Posterior vena cava (tissue), 2 donors: ENCODE measurements at places on chromosomes 3 and 15.

DNA sequence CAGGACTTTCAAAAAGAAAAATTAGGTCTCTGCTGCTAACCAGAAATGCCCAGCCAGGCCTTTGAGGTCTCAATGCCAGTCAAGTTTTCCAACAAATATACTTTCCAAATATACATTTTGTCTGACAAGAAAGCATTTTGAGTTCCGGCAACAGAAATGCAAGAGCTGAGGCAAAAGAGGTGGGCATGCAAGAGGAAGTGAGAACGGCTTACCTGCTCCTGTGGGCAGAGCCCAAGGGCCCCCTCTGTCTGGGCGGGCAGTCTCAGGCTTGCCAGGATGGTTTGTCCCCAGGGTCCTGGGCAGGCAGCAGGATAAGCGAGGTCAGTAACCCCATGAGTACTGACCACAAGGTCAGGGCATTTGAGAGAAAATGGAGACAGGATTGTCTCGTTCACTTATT is 136.1 kb upstream of the TOPAZ1 start:
- DNase-seq: no peak

DNA sequence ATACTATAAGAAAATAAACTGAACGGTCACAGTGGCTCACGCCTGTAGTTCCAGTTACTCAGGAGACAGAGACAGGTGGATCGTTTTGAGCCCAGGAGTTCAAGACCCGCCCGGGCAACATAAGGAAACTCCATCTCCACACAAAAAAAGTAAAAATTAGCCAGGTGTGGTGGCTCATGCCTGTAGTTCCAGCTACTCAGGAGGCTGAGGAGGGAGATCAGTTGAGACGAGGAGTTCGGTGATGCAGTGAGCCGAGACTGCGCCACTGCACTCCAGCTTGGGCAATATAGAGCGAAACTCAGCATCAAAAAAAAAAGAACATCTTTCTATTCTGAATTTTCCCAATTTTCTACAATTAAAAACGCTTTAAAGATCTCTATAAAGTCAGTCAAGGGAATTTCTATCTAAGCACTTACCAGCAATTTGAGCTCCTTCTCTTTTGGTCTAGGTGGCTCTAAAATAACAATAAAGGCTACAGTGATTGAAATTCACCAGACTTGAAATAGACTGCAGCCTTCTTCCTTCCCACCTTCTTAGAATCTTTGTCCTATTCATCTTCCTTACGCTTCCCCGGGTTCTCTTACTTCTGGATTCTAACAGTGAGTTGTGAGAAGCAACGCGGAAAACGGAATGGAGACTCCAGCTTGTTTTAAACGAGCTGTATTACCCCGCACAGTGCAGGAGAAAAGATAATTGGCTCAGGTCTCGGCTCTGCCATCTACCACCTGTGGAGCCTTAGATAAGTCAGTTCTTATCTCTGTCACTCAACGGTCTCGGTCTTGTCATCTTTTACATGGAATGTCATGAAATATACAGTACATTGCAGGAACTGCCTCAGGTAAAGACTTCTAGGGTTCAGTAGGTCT is 812 bp upstream of the SEC62 start:
- DNase-seq: no peak

DNA sequence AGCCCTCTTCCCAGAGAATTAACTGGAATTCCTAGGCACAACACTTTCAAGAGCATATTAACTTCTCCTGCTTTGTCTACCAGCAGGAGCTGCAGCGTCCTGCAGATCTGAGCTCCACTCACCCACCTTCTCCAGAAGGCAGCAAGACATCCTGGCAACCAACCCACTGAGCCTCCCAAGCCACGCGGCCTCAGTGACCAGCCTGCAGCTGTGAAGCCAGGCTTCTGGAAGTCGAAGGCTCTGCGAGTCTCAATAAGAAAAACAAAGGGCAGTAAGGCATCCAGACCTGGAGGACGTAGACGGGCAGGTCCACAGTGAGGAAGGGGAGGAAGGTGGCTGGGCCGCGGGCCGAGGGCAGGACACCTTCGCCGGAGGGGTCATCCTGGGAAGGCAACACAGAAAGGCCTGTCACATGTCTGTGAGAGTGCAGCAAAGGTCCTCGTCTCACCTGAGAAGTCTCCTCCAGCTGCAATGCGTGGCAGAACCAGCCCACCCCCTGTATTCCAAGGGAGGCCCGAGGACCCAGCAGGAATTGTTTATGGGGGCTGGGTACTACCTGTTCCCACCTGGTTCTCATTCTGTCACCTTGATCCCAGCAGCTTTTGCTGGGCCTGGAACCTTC is 36.2 kb downstream of the ZXDC start:
- DNase-seq: peak; percentile 35

GRCh38 chr3:184678317-184679055 is 33.4 kb downstream of the MAGEF1 start:
- DNase-seq: no peak

DNA sequence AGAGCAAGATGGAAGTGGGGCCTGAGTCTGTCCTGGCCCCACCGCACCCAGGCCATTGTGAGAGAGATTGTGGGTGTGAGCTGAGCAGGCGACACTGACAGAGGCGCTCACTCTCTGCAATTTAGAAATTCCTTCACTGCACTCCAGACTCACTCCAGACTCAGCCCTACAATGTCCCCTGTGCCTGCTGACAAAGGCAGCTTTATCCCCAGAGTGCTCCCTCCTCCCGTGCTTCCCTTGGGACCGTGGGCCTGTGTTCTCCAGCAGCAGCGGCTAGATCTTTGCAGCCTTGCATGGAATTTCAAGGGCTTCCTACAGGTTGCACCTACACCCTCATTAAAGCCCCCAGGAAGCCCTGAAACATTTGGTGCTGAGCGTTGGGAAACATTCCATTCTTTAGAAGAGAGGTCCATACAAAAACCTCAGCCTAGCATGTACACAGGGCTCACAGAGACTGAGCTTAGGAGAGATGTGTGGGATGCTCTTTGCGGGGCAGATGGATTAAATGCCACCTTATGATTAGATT is 1.3 kb upstream of the IL16 start:
- no peak for DNase-seq

- DNase-seq: no peak
These were observed 16.6 kb downstream of the SCAANT1 start for GRCh38 chr3:63895422-63896189.

- DNase-seq: no peak
These were observed 18.3 kb downstream of the SHC4 start for GRCh38 chr15:48945386-48945785.

- DNase-seq: no peak
These were observed 87.5 kb downstream of the PIK3CB start for GRCh38 chr3:138747225-138747624.

DNA sequence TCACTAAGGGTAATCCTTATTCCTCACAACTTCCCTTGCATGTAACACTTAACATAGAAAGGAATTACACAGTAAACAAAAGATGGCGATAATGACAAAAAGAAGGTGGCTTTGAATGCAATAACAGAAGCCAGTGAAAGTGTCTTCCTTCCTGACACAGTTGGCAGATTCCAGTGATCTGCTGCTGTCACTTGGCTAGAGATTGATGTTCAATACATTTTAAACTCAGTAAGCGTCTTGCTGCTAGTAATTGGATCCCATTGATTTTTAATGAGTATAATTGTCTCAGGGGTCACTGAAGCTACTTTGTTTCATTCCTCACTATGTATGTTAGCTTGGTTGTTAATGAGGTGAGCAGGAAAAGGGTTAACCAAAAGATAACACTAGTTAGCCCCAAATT is 692.7 kb downstream of the NTRK3 start:
- DNase-seq: no peak

DNA sequence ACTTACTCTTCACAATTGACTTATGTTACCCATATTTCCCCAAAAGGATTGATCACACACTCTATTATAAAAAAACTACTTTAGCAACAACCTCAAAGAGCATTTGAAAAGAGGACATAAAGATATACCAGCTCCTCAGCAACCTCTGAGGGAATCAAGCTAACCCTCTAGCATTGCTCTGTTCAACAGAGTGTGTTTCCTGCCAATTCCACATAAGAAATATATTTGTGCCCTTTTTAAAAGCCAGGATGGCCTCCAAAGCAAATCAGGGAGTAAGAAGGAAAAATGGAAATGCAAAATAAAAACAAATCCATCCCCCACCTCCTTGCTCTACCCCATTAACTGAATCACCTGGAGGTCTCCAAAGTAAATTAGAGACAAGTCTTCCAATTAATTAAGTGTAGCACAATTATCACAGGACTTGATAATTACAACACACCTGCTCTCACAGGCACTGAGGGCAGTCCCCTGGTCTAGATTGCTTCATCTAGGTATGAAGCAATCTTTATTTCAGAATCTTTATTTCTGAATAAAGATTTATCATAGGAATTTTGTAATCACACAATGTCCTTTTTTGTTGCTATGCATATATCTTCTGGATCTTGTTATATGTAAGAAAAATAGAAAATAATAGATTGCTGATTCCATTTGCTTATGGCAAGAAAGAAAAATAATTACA is 34.8 kb downstream of the GPR176 start:
- DNase-seq: no peak

GRCh38 chr15:31338879-31339557 is 12.4 kb downstream of the KLF13 start:
- DNase-seq: peak; percentile 92

- DNase-seq: no peak
These were observed 89.0 kb upstream of the FGF12 start for GRCh38 chr3:192816351-192816750.

GRCh38 chr15:40100947-40101905 is 7.5 kb downstream of the BMF start:
- DNase-seq: peak; percentile 25

- peak; percentile 70 for DNase-seq
These were observed 30.5 kb downstream of the MELTF start for GRCh38 chr3:196998966-196999760.

GRCh38 chr3:21839592-21839991 is 88.6 kb upstream of the ZNF385D start:
- no peak for DNase-seq

- no peak for DNase-seq
These were observed 319.6 kb downstream of the ZBTB20 start for GRCh38 chr3:114827495-114827894.

DNA sequence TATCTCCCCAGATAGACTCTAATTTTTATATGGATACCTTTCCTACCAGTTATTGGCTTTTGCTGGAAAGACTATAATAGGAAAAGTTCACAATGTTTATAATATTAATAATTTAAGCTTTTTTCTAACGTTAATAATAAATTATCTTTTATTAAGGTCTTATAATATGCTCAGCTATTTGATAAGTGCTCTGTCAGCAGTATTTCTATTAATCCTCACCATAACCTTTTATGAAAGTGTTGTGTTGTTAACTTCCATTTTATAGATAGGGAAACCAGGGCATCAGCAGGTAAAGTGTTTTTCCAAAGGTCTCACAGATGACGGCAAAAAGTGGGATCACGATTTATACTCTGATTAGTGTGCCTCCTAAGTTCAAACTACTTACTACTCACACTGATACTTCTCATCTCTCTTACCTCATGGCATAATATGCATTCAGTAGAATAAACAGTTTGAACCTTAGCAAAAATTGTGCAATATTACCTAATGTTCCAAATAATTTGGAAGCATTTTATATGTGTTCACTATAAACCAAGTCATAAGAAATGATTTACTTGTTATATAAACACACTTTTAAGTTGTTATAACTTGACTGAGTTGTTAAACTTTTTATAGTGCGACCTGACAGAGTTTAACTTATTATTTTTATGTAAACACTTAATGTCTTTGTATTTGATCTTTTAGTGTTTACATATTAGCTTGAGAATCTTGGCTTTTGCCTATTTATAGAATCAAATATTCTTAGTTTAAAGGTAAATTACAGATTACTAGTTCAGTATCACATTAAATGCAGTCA is 274.9 kb upstream of the DCBLD2 start:
- no peak for DNase-seq

DNA sequence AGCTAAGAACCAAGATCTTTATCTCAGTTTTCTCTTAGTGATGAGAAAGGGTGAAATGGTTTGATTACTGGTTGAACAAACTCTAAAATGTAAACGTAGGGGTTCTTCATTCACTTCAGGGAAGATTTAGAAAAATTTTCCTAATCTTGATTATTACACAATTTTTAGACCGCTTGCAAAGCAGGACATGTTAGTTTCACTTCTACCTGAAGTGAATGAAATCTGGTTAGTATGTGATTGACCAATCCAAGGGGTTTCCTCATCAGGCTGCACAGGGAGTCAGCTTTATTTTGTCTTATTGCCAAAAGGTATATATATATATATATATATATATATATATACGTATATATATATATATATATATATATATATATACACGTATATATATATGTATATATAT is 740.4 kb downstream of the TUSC7 start:
- DNase-seq: no peak

GRCh38 chr3:6770397-6770690 is 90.6 kb upstream of the GRM7 start:
- no peak for DNase-seq

DNA sequence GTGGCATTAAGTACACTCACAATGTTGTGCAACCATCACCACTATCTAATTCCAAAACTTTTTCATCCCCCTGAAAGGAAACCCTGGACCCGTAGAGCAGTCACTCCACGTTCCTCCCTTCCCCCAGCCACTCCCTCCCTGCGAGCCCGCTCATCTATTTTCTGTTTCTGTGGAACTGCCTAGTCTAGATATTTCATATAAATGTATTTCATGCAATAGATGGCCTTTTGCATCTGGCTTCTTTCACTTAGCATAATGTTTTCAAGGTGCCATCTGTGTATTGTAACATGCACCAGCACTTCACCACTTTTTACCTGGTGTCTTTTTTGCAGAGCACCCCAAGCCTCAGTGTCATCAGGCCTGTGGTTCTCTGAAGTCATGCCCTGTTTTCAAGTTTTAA is 10.7 kb downstream of the CGNL1 start:
- no peak for DNase-seq

GRCh38 chr3:193774916-193775285 is 181.9 kb downstream of the OPA1 start:
- no peak for DNase-seq

DNA sequence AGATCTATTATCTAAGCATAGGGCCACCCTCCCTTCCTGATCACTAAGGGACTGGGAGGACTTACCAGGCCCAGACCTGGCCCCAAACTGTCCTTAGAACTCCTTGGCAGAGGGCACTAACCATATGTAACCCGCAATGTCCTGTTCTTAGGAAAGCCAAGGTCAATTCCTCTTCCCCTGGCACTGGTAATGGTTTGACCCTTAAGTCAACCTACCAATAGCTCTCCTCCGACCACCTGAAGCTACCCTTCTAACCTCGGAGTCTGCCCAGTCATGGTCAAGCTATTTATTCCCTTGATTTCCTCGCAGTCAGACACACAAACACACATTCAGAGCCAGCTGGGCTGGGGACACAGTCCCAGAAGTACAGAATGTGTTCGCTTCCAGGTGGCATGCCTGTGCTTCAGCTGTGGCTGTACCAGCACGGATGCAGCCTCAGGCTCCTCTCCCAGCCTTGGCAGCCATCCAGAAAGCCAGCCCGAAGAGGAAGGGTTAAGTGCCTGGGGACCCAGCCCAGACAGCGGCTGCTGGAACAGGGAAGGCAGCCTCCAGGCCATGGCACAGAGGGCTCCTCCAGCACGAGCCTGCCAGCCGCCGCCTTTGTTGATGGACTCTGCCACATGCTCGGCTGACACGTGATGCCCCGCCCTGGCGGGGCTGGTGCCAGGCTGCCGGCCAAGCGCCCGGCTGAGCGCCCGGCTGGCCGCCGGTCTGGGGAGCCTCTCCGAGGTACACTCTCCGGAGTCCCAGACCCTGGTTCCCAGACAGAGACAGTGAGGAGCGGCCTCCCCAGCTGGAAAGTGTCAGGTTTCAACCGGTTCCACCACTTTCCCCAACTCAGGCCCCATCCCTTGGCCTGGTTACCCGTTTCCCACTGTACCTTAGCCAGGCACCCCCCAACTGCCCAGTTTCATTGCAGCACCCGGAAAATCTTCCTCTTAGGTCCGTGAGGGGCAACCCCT is 5.5 kb downstream of the BMF start:
- DNase-seq: peak; percentile 90

GRCh38 chr15:51724673-51725072 is 12.8 kb downstream of the LYSMD2 start:
- DNase-seq: no peak
